ENCODE measurements at places on chromosomes 13 and 19.

GRCh38 chr19:16527334-16527935 is 14.8 kb downstream of the CHERP start:
- no peak for DNase-seq

DNA sequence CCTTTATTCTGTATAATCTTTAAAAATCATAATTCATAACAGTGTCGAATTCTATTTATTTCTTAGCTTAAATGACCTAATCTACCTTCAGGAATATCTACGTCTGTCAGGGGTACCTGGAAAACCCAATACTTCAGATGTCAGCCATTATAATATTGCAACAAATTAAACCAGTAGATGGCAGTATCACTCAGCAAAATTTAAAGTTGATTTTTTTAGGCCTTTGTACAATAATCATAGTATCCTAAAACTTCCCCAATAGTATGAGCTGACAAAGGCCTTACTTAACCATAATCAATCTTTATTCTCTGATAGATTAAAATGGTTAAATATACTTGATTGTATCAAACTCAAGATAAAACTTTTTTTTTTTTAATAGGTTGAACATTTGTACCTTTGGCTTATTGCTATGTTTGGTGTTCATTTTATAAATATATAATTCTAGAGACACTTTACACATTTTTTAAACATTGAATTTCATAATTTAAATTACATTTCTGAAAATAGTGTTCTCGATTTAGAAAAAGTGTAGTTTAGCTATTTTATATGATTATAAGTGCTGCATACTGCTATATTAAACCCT is 830.2 kb upstream of the SPRY2 start:
- DNase-seq: no peak

DNA sequence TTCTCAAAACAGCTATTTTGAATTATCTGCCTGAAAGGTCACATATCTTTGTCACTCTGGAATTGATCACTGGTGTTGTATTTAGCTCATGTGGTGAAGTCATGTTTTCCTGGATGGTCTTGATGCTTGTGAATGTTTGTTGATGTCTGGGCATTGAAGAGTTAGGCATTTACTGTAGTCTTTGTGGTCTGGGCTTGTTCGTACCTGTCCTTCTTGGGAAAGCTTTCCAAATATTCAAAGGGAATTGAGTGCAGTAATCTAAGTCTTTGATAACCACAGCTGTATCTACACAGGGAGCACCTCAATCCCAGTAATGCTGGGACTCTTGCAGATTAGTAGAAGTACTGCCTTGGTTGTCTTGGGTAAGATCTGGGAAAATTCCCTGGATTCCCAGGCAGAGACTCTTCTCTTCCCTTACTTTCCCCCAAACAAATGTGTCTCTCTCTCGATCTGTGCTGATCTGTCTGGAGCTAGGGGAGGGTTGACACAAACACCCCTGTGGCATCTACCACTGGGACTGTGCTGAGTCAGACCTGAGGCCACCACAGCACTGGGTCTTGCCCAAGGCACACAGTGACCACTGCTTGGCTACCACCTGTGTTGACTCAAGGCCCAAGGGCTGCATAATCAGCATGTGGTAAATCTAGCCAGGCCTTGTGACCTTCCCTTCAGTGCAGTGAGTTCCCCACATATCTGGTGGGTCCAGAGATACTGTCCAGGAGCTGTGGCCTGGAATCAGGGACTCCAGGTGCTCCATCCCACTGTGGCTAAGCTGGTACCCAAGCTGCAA is 5.5 kb upstream of the CYP4F3 start:
- no peak for DNase-seq

GRCh38 chr19:32837531-32837930 is 32.0 kb downstream of the SLC7A9 start:
- DNase-seq: no peak

DNA sequence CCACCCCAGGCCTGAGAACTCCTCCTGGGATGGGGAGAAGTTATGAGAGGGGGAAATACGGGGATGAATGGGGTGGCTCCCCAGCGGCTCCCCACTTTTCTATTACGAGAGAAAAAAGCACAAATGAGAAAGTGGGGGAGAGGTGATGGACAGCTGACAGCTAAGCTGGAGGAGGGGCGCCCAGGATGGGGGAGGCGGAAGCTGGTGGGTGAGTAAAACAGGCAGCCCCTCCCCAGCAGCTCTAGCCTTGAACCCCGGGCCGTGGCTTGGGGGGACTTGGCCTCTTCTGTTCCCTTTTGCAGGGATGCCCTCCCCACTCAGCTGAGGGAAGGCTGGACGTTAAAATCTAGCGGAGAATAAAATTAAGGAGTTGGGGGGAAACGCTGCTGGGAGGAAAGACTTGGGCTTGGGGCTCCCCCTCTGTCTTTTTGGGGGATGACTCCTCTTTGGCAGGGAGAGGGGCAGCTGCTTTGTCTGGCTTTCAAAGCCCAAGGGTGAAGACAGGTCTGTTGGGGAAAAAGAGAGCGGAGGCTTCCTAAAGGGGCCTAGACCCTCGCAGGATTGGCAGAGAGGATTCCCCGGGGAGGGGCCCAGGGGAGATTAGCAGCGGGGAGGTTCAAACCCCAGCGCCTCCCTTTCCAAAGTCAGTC is 1.4 kb upstream of the SAMD1 start:
- DNase-seq: no peak

DNA sequence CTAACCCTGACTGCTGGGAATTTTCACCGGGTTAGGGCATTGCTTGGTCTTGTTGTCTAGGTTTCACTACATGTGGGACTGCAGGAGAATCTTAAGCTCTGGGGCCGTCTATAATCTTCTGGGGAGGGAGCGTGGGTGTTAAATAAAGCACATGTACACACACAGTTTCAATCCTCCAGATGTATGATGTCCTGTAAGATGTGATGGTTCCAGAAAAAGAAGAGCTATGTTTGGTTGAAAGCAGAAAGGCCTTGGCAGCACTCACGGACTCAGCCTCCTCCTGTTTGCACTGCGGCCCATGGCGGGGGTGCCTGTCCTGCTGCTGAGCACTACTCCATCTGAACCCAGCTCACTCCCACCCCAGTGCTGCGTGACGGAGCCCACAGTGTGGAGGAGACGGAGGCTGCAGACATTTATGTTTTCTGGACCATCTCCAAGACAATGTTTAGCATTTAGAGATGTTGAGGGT is 343.5 kb downstream of the TEX29 start:
- no peak for DNase-seq

DNA sequence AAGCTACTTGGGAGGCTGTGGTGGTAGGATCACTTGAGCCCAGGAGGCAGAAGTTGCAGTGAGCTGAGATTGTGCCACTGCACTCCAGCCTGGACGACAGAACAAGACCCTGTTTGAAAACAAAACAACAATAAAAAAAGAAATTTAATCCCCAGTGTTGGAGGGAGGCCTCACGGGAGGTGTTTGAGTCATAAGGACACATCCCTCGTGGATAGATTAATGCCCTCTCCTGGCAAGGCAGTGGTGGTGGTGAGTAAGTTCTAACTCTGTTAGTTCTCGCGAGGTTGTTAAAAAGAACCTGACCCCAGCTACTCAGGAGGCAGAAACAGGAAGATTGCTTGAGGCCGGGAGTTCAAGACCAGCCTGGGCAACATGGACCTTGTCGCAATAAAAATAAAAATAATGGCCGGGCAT is 27.6 kb upstream of the SIN3B start:
- no peak for DNase-seq

GRCh38 chr13:50357586-50358118 is 342.4 kb downstream of the KCNRG start:
- DNase-seq: no peak

- no peak for DNase-seq
Measured at GRCh38 chr13:41049480-41050440, 11.5 kb upstream of the WBP4 start.

DNA sequence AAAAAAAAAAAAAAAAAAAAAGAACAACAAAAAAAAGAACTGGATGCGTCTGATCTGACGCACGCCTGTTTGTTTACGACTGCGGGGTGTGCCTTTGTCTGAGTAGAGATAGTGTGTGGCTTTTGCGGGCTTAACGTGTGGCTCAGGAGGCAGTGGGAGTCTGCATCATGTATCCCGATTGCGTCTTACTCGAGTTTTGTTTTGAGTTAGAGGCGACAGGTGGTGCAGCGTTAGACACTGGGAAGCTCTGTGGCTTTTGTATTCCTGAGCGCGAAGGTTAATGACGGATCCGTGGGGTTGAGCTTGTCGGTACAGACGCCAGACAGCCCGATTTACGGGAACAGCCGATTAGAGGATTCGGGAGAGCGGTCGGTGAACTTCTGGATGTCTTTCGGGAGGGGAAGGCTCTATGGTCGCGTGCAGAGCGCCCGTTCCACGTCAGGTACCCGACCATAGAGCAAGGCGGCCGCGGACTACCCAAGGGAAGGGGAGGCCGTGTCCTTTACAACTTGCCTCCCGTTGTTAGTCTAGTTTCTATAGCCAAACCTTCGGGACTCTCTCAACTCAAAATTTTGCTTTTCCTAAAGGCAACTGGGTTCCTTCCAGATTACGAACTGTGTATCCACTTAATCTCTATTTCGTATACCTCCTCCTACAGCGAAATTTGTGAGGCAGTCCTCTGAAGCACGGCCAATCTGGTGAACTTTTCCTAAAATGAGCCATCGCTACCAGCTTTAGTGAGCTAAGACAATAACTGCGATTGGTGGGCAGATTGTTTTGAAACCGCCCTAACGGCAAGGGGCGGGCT is 926 bp upstream of the HNRNPUL1 start:
- peak; percentile 66 for DNase-seq

- DNase-seq: no peak
Measured at GRCh38 chr19:53730391-53730790, 93.7 kb downstream of the NLRP12 start.

DNA sequence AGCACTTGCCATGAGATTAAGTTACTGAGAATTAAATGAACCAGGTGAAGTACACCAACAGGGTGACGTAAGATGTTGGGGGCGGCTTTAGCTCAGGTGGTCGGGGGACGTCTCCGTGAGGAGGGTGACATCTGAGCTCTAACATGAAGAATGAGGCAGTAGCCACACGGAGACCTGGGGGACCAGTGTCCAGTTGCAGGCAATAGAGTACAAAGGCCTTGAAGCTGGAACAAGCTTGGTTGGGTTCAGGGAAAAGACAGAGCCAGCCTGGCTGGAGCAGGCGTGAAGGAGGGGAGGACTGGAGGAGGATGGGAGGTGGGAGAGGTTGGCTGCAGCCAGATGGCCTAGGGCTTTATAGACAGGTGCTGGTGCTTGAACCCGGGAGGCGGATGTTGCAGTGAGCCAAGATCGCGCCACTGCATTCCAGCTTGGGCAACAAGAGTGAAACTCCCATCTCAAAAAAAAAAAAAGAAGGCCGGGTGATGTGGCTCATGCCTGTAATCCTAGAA is 1.6 kb downstream of the SPINT2 start:
- no peak for DNase-seq

DNA sequence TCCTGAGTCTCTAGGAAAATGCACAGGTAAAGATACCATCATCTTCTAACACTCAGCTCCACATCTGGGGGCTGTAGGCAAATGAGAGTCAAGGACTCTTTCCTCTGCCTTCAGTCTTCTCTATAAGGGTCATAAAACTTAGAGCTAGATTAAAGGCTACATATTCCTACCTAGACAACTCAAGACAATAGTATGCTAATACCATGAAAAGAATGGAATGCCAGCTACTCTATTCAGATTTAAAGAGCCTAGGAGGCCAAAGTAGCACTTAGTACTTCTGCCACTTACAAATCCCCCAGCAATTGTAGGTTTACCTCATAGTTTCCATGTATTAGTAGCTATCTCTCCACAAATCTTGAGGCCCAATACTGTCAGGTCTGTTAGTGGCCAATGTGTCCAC is 453.0 kb downstream of the SLITRK5 start:
- no peak for DNase-seq

DNA sequence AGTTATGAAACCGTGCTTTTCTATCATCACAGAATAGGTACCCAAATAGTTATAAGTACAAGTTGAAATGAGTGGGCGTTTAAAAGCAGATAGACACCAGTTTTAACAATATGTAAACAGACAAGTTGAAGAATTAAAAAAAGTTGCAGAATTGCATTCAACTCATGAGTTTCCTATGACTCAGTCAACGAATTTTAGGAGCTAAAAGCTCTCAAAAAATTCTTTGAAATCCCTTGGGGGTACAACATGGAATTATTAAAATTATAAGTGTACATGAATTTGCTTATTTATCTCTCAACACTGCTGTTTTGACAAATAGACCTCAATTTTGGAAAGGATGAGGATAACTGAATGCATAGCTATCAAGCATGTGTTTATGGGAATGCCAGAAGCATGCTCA is 693.4 kb downstream of the PCDH9 start:
- DNase-seq: no peak

DNA sequence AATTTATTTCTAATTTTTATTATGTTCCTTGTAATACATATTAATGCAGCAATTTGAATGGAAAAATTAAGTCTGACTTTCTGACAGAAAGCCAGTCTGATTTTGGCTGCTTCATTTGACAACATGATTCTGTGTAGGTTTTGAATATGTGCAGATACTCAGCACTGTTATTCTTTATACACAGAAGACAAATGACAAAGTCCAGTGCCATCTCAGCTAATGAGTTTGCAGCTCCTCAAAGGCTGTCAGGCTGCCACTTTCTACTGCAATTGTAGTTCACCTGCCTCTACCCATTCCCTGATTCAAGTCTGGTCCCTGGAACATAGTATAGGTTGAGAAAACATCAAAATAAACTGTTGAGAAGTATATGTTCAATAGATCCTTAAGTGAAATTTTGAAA is 2.9 kb upstream of the CHAMP1 start:
- no peak for DNase-seq

DNA sequence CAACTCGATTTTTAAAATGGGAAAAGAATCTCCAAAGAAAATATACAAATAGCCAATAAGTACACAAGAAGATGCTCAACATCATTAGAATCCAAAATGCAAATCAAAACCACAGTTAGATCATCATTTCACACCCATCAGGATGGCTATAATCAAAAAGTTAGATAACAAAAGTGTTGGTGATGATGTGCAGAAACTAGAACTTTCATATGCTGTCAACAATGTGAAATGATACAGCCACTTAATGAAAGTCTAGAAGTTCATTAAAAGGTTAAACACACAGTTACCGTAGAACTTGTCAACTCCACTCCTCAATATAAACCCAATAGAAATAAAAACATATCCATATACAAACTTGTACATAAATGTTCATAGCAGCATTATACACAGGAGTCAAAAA is 11.8 kb downstream of the ZC3H13 start:
- no peak for DNase-seq

DNA sequence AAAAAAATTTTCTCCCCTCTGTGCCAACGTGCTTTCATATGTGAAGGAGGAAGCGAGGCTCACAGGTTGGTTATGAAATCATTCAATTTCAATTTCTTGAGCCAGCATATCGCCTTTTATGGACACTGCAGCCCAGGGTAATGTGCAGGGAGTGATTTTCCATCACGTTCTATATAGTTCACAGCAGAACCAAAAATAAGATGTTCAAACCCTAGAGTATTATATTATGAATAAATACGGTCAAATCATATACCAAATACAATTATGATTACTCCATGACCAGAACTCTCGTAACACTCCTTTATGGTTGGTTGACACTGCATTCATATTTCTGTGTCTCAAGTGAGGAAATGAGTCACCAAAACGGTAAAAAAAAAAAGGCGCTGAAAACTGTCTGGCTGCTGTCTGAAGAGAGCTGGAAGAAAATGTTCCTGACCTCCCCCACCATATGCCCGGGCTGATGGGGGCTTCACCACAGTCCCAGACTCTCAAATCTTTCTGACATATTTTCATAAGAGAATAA is 75.8 kb upstream of the UBAC2 start:
- DNase-seq: no peak

GRCh38 chr19:44718441-44719261 is 19.7 kb downstream of the CEACAM16 start:
- DNase-seq: no peak

- DNase-seq: no peak
Measured at GRCh38 chr13:29959086-29959485, 108.7 kb upstream of the UBL3 start.

- no peak for DNase-seq
Measured at GRCh38 chr13:43143591-43143990, 120.2 kb downstream of the DNAJC15 start.

Measured in stimulated activated CD8-positive, alpha-beta memory T cell treated with anti-CD3 and anti-CD28 coated beads, Interleukin-7, amount 100 ng/mL, for 24 hours (primary cell).